Esophagus mucosa (tissue), 1 donor: ENCODE measurements at places on chromosomes 6 and 20.
A peak's percentile ranks its signal among the peaks of the same experiment; 100 is the strongest.

- no peak for ATAC-seq
Observed at GRCh38 chr6:124099520-124099919, 295.9 kb downstream of the NKAIN2 start.

GRCh38 chr20:32158943-32159660 lies 48.4 kb downstream of the PLAGL2 start:
- peak; percentile 42 for ATAC-seq

- no peak for ATAC-seq
Observed at GRCh38 chr20:14259689-14260088, 77.7 kb downstream of the FLRT3 start.

GRCh38 chr6:161890133-161890831 lies 616.4 kb upstream of the AGPAT4 start:
- no peak for ATAC-seq

GRCh38 chr6:108736832-108737231 lies 111.4 kb upstream of the ARMC2 start:
- ATAC-seq: peak; percentile 67

- ATAC-seq: no peak
Observed at GRCh38 chr20:49281059-49281912, 3.4 kb upstream of the ZNFX1 start.

- no peak for ATAC-seq
Observed at GRCh38 chr6:148713921-148714320, 32.9 kb upstream of the UST start.

DNA sequence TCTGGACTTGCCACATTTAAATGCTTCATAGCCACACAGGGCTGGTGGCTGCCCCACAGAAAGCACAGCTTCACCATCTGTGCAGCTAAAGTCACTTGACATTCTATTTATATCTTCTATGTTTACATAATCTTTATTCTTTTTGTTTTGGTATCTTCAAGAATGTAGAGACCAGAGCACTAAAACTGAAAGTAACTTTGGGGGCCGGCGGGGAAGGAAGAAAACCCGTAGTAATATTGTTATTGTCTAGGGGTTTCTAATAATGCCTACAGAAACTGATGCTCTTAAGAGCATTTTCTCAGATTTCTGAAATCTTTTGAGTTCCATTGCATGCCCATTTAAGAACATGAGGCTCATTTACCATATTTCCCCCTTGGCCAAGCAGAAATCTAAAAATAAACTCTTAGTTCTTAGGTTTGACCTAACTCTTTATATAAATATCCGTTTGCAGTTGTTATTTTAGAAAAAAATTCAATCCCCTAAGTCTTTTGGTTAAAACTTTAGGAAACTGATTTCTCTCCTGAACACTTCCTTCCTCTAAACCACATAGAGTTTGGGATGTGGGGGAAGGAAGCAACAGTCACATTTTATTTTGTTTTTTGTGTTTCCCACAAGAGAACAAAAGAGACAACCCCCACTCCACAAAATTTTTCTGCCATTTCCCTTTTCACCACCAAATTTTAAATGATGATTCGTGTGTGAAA lies 207.6 kb downstream of the OGFRL1 start:
- ATAC-seq: no peak

GRCh38 chr20:40655451-40655850 lies 33.6 kb downstream of the MAFB start:
- ATAC-seq: no peak

- no peak for ATAC-seq
Observed at GRCh38 chr6:153103319-153103655, 27.8 kb downstream of the RGS17 start.

GRCh38 chr20:49990271-49990720 lies 7.5 kb downstream of the SNAI1 start:
- ATAC-seq: no peak

- ATAC-seq: no peak
Observed at GRCh38 chr6:21846541-21847451, 253.2 kb downstream of the SOX4 start.

DNA sequence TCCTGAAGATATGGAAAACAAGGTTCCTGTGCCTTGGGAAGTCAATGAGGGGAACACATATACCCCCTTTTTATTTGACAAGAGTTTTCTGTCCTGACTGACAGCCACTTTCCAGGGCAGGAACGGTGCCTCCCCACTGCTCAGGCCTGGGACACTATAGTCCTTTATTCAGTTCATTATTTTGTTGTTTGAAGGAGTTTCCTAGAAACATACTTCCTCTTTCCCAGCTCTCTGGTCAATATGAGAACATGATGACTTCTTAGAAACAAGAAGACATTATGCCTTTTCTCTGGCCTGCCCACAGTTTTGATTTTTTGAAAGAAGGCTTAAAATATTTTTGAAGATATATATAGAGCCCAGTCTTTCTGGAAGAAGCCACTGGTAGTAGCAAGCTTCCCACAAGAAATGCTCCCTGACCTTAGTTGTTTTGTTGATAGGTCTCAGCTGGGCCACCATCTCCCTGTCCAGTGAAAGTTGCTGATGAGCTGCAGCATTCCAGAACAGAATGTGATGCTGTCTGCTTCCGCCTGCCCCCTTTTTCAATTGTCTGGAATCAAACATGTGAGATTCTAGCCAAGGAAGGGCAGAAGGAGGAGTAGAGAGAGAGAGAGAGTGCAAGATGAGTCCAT lies 350.0 kb upstream of the PRND start:
- ATAC-seq: no peak

DNA sequence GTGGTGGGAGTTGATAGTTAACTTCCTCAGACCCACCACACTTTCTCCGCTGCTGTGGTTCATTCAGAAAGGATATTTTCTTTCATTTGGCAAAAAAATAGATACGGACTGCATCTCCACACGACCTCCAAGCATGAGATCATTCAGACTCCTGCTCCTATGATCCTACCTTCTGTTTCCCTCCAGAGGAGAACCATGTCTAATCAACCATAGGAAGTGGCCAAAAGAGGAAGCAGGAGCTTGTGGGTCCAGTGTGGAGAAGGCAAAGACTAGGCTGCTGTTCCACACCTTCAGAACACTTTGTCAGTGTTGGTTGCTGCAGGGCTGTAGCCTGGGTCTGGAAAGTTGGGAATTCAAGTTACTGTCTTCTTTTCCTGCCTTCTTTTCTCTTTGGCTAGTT lies 10.6 kb upstream of the KIF13A start:
- no peak for ATAC-seq

GRCh38 chr20:46959081-46959692 lies 64.5 kb downstream of the EYA2 start:
- ATAC-seq: peak; percentile 96
